ENCODE measurements at places on chromosomes 5 and 9.

DNA sequence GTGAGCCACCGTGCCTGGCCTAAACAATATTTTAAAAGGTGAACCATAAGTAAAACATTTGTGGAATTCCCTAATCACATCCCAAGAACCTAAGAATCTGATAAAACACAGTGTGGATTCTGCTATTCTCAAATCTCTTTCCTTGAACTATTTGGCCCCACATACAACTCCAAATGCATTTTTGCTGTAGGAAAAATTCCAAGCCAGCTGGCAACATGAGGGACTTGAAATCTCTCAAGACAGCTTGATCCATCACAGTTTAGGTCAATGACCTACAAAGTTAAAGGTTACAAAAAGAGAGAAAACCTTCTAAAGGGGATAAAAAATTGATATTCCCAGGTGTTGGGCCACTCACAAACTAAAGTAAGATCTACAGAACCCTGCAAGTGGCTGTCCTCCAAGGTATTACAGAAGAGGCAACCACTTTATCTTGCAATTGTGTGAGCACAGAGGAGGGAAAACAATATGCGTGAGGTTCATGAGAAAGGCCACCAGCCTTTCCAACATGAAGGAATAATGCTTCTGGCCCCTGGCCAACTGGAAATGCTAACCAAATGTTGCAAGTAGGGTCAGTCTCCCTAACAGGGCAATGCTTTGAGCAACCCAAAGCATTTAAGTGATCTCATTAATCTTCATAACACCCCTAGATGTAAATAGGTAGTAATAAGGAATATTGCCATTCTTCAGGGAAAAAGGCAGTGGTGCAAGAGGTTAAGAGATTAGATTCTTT is 221.4 kb downstream of the SEMA5A start:
- DNase-seq = no peak

DNA sequence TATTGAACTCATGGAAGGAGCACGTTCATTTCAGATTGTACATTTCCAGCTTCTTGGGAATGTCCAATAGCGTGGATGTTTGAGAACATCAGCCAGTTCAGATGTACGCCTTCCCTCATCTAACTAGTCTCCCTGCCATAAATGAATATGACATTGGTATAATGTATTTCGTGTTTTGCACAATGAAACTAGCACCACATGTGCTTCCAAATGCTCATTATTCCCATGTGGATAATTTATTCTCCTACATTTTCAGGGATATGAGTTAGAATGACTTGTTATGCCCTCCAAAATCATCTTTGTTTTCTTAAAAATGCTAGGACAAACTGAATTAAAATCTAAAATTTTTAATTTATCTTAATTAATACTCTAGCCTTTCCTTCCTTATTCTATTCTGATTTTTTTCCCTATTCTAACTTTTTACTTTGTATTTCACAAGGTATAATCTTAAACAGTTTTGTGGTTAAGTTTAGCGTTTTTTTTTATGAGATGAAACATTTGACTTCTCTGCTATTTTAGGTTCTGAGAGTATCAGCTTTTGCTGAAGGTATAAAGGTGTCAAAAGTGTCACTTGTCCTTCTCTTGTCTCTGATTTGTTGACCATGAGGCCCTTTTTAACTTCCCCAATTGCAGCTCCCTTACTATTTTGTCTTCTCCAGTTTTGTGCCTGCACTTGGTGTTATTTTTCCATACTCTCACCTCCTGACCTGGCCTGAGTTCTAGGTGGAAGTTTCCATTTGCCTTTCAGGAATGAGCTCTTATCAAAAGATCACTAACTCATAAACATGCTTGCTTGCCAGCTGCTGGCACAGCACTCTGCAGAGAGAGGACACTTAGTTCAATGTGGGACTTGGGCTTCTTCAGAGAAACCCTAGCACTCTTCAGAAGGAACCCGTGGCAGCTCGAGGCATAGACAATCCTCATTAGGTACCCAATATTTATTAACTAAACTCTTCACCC is 106.8 kb downstream of the FRMD3 start:
- DNase-seq = no peak

GRCh38 chr9:88077071-88077617 is 61.1 kb downstream of the SPATA31C2 start:
- DNase-seq = no peak

DNA sequence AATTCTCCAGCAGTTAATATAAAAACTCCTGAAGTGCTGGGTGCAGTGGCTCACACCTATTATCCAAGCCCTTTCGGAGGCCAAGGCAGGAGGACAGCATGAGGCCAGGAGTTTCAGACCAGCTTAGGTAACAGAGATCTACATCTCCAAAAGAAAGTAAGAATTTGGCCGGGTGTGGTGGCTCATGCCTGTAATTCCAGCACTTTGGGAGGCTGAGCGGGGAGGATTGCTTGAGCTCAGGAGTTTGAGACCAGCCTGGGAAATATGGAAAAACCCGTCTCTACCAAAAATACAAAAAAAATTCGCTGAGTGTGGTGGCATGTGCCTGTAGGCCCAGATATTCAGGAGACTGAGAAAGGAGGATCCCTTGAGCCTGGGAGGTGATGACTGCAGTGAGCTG is 6.7 kb upstream of the GPBP1 start:
- no peak for DNase-seq

DNA sequence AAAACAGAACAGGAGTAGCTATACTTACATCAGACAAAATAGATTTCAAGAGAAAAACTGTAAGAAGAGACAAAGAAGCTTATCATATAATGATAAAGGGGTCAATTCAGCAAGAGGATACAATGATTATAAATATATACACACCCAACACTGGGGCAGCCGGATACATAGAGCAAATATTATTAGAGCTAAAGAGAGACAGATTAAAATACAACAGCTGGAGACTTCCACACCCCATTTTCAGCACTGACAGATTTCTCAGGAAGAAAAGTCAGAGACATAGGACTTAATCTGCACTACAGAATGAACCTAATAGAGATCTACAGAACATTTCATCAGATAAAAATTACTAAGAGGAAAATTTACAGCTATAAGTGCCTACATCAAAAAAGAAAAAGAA is 35.7 kb downstream of the OXCT1 start:
- no peak for DNase-seq

DNA sequence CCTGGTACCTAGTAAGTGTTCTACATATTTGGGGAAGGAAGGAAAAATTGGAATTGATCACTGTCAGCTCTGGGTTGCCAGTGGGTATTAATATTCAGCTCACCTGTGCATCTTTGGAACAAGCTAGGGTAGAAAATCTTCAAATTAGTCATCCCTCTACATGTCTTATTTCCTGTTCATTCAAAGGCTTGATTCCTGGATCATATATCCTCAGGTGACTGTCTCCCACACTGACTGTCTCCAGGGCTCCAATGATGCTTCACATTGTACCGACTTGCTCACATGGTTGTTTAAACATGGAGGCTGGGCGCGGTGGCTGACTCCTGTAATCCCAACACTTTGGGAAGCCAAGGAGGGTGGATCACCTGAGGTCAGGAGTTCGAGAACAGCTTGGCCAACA is 11.6 kb upstream of the SUSD1 start:
- DNase-seq = no peak

DNA sequence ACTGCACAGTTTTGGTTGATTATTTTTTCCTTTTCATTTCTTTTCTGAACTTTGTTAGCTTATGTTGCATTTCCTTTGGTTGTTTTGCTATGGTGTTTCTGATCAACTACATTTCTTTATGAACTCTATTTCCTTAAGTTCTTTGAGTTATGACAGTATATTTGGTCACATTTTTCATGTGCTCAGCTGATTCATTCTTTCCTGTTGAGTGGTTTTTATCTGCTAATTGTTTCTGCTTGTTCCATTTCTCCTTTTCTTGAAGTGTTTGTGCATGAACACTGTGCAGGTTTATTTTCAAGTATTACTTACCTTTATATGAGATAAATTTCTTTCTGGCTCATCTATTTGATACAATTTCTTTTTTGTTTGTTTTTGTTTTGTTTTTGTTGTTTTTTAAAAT is 50.9 kb upstream of the MACIR start:
- no peak for DNase-seq

DNA sequence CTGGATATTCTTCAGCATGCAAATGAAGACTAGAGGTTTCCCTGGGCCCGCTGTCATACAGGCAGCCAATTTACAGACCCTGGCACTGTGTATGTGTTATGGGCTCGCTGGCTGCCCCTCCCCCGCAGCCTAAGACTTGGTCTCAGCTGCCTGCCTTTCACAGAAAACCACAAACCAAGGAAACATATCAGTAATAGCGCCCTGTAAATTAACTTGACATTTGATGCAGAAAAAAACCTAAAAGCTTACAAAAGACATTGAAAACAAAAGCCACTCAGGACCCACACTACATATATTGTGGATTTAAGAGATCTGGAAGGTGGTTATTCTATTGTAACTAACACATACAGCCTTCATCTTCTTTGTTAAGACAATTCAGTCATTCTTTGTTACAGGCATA is 287.0 kb upstream of the TMEM161B start:
- no peak for DNase-seq

DNA sequence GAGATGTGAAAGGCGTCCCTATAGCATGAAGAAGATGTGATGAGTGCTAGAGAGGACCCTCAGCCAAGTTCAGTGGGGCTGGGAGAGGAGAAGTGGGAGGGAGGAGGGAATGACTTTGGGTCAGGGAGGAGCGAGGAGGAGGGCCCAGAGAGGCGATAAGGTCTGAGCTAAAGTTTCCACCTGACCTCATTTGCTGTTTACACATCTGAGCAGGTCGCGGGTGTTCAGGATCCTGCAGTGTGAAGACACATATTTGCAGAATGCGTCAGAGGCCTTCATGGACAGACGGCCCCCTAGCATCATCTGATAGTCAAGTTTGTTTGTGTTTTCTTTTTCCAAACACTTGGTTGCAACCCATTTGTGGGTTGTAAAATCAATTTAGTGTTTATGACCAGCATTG is 18.9 kb upstream of the IGFBPL1 start:
- no peak for DNase-seq

GRCh38 chr9:106082621-106083020 is 388.3 kb downstream of the TMEM38B start:
- DNase-seq = no peak

DNA sequence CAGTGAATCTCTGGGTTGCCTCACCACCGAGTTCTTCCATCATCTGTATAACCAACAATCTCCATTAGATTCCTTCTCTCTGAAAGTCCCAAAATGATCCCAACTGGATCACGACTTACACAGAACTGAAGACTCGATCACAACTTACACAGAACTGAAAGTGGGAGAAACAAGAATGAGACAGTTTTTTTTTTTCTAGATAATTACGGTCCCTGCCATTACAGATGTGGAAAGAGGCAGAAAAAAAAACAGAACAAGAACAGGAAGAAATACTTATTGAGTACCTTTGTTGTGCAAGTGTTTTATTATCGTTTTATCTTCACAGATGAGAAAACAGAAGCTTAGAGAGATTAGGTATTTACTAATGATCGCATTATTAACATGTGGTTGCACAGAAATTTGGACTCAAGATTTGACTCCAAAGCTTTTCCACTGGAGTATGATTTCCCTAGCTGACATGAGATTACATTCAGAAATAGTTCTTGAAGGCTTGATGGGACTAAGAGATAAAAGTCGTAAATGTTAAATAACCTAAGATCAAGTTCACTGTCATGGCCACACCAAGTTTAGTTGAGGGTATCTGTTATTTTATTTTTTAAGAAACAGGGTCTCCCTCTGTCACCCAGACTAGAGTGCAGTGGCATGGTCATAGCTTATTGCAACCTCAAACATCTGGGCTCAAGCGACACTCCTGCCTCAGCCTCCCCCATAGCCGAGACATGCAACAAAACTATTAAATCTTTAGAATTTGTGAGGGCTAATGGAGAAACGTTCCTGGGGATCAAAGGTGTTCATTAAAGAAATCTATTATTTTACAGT is 8.9 kb downstream of the PLK2 start:
- no peak for DNase-seq

DNA sequence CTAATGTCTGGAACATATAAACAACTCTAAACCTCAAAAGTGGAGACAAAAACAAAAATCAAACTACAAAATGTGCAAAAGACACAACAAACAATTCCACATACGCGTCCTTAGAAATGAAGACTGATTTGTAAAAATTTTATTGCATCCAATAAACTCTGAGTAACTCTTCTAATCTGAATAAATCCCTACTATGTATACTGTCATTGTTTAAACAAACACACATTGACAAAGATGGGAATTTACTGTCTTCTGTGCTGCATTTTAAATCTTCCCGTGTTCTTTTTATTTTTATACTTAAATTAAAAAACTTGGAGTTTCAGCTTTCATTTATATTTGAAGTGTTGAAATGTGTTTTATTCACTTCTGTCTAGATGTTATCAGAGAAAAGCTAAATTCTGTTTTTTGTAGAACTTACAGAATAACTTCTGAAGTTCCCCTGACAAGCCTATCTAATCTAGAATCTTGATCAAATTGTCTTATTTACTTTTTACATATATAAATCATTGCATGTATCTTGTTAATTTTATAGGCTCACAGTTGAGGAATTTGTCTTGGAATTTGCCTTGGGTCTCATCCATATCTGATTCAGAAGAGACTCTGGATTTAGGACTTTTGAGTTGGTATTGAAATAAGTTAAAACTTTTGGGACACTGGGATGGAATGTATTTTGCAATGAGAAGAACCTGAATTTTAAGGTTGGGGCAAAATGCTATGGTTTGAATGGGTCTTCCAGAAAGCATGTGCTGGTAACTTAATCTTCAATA is 2064.4 kb upstream of the C9orf72 start:
- no peak for DNase-seq

DNA sequence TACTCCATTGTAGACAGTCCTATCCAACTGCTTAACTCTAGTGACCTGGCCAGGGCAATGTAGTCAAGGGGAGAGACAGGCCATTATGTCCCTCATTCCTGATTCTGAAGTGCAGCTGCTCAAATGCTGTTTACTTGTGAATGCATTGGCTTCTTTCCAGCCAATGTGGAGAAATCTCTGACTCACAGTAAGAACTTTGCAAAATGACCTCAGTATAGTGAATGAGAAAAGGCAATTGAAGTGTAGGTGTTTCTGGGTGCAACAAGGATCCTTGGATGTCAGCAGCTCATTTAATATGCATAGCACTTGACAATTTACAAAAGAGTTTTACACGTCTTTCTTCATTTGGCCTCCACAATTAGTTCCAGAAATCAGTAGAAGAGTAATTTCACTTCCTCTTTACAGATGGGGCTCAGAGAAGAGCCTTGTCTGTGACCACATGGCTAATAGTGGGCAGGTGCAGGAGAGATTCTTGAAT is 367.2 kb downstream of the OSTF1 start:
- no peak for DNase-seq

GRCh38 chr9:134563397-134563796 is 78.2 kb upstream of the COL5A1 start:
- DNase-seq = no peak

GRCh38 chr9:91059713-91060112 is 258.1 kb downstream of the SYK start:
- DNase-seq = no peak

DNA sequence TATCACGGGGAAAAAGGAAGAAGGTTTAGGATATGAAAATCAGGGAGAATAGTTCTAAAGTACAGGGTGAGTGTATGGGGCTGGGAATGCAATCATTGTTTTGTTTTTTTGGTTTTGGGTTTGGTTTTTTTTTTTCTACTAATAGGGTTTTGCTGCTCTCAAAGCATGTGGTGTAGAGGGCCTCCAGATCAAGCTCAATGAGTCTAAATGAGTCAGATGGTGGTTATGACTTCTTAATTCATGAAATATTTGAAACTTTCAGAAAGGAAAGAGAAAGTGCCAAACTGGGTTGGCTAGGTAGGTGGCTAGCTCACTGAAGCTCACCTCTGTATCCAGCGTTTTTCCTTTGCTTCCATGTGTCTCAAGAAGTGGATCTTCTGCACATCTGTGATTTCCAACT is 10.7 kb downstream of the OR1L8 start:
- DNase-seq = no peak

Measured in memory B cell (primary cell).